Activated CD4-positive, alpha-beta T cell treated with anti-CD3 and anti-CD28 coated beads, Interleukin-2, amount 50 U/mL, for 48 hours (primary cell): ENCODE measurements at places on chromosomes 6 and 20.

GRCh38 chr20:32543570-32544259 lies 41.4 kb downstream of the NOL4L start:
- DNase-seq = no peak

- DNase-seq = no peak
Measured at GRCh38 chr6:52489881-52490280, 69.7 kb downstream of the EFHC1 start.

- DNase-seq = no peak
Measured at GRCh38 chr6:134840086-134840867, 109.6 kb downstream of the ALDH8A1 start.

- no peak for DNase-seq
Measured at GRCh38 chr20:48287021-48287494, 501.8 kb upstream of the SULF2 start.

GRCh38 chr20:49313283-49313682 lies 35.4 kb upstream of the ZNFX1 start:
- DNase-seq = no peak

DNA sequence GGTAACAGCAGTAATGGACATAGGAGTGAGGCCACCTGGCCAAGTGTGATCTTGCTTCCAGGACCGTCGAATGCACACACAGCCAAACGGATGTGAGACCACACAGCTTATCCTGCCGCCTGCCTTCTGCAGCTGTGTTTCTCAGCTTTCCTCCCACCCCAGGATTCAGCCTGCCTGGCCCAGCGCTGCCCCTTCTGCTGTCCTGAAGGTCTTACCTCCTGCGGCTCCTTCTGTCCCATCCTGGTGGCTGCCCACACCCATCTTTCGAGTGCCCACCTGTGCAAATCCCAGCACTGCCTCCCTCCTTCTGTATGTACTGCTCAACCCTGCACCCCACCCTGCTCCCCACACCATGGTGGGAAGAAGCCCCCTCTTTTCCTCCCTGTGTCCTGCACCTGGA lies 49.4 kb upstream of the DACT2 start:
- no peak for DNase-seq

DNA sequence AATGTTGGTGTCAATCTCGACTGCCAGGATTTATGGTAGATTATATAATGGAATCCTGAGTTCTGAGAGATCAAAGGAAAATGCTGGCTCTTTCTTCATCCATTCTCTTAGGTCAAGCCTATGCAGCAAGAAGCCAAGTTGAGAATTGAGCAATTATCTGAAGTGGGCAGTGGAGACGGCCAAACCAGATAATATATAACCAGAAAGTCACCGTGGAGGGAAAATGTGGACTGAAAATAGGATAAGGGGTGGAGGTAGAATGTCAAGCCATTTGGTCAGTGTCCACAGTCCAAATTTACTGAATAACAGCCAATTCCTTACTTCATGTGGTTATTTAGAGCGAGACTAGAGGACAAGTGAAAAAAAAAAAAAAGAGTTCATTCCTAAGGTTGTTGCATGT lies 107.8 kb upstream of the ESR1 start:
- no peak for DNase-seq

DNA sequence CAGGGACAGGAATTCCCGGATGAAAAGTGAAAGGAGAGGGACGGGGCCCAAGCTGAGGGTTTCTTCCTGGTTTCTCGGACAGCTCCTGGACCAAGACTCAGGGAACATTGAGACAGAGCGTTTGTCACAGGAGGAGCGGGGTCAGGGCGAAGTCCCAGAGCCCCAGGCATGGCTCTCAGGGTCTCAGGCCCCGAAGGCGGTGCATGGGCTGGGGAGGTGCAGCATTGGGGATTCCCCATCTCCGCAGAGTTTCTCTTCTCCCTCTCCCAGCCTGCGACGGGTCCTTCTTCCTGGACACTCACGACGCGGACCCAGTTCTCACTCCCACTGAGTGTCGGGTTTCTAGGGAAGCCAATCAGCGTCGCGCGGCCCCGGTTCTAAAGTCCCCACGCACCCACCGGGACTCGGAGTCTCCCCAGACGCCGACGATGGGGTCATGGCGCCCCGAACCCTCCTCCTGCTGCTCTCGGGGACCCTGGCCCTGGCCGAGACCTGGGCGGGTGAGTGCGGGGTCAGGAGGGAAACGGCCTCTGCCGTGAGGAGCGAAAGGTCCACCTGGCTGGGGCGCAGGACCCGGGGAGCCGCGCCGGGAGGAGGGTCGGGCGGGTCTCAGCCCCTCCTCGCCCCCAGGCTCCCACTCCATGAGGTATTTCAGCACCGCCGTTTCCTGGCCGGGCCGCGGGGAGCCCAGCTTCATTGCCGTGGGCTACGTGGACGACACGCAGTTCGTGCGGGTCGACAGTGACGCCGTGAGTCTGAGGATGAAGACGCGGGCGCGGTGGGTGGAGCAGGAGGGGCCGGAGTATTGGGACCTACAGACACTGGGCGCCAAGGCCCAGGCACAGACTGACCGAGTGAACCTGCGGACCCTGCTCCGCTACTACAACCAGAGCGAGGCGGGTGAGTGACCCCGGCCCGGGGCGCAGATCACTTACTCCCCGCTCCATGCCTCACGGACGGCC lies 54.6 kb upstream of the POLR1H start:
- peak; percentile 37 for DNase-seq

- DNase-seq = no peak
Measured at GRCh38 chr6:34318499-34319470, 70.0 kb upstream of the SMIM29 start.

- DNase-seq = no peak
Measured at GRCh38 chr20:49267327-49267726, 10.5 kb downstream of the ZNFX1 start.

DNA sequence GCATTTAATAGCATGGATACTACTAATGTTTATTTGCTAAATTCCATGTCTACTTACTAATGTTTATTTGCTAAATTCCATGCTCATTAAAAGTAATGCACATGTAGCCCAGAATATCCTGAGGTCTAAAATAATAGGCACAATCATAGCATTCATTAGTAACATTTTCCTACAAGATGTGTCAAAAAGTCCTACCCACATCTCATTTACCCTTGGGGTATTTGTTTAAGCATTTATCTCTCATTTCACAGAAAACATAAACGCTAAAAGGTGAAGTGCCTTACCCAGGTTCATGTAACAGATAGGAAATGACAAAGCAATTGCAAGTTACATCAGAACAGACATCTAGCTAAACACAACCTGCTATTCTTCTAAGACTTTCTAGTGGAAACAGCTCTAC lies 457.1 kb downstream of the HACE1 start:
- DNase-seq = no peak

DNA sequence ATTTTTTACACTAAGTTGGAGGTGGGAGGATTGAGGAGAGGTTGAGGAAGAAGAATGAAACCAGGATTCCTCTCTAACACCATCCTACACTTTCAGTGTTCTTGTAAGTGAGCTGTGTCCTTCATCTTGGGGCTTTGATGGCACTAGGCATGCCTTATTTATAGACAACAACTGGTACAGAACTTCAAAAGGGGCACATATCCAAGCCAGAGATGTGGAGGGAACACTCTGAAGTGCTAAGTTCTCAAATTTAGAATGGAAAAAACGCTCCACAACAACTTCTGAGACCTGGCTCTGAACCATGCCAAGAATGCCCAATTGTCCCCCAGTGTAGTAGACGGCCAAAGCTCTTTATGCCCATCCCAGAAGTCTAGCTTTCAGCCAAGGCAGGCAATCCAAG lies 16.2 kb upstream of the PKHD1 start:
- no peak for DNase-seq

GRCh38 chr6:139581485-139581865 lies 207.0 kb upstream of the CITED2 start:
- DNase-seq = no peak
